ENCODE measurements at places on chromosomes 7 and 10.

GRCh38 chr10:100569687-100570481, 34.1 kb downstream of the HIF1AN start:
- DNase-seq: no peak

GRCh38 chr10:86648704-86649427, 5.5 kb upstream of the OPN4 start:
- DNase-seq: peak; percentile 60

GRCh38 chr10:119233821-119234220, 26.4 kb downstream of the GRK5 start:
- peak; percentile 71 for DNase-seq

- DNase-seq: peak; percentile 66
Measured at GRCh38 chr7:92763636-92764423, 72.5 kb downstream of the CDK6 start.

DNA sequence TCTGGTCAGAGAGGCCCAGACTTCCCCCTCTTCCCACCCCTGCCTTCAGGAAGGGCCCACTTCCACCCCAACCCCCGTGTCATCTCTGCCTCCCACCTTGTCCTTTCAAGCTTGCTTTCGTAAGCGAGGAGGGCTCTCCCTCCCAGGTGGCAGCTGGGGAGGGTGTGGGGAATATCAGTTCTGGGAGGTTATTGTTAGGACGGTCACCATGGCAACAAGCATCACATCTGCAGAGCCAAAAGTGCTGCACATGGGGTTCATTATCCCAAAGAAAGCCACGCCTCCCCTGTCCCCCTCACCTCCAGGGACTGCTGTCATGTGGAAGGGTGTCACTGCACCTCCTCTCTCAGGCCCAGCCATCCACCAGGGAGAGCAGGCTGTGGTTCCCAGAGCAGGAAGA, 2.6 kb upstream of the CAMK2B start:
- DNase-seq: no peak

DNA sequence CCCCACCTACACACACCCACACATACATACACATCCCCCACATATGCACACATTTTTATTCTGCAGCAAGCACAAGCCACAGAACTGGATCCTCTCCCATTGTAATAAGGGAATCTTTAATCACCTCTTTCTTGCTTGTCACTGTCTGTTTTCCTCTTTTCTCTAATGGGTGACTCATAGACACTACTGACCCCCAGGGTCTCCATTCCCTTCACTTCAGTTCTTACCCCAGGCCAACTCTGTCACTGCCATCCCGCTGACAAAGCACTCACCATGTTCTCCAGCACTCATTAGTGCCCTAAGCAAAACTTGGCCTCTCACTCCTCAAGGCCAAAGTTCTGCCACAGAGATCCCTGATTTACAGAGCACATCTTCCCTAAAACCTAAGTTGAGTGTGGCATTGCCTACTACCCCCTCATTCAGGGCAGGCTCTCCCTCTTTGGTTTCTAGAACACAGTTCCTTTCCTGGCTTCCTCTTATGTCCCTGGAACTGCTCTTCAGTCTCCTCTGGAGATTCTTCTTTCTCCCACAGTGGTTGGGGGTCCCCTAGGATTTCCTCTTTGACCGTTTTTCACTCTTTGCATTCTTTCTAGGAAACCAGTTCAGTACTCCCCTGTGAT, 39.6 kb upstream of the INHBA start:
- DNase-seq: no peak

DNA sequence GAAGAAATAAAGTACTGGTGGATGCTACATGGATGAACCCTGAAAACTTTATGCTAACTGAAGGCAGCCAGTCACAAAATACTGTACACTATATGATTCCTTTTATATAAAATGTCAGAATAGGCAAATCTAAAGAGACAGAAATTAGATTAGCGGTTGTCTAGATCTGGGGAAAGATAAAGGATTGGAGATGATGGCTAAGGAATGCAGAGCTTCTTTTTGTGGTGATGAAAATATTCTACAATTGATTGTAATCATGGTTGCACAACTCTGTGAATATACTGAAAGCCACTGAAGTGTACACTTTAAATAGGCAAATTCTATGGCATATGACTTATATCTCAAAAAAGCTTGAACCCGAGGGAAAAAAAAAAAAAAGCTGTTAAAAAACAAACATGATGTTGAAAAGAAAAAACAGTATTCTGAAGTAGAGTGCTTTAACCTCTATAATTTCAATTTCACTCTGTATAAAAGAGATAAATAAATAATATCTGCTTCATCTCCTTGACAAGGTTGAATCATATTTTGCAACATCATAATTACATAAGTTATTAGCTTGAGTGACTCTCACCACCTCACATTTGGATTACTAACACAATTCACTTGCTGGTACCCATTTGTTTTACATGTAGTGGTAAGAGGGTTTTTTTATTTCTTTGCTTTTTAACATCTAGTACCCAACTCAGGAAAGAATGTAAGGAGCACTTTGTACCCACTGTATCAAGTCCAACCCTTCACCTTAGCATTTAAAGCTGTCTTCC, 2.8 kb upstream of the GNAI1 start:
- DNase-seq: peak; percentile 65

- DNase-seq: no peak
Measured at GRCh38 chr7:31772211-31772610, 85.2 kb downstream of the PPP1R17 start.

GRCh38 chr10:29761916-29762315, 127.1 kb upstream of the SVIL start:
- DNase-seq: no peak

DNA sequence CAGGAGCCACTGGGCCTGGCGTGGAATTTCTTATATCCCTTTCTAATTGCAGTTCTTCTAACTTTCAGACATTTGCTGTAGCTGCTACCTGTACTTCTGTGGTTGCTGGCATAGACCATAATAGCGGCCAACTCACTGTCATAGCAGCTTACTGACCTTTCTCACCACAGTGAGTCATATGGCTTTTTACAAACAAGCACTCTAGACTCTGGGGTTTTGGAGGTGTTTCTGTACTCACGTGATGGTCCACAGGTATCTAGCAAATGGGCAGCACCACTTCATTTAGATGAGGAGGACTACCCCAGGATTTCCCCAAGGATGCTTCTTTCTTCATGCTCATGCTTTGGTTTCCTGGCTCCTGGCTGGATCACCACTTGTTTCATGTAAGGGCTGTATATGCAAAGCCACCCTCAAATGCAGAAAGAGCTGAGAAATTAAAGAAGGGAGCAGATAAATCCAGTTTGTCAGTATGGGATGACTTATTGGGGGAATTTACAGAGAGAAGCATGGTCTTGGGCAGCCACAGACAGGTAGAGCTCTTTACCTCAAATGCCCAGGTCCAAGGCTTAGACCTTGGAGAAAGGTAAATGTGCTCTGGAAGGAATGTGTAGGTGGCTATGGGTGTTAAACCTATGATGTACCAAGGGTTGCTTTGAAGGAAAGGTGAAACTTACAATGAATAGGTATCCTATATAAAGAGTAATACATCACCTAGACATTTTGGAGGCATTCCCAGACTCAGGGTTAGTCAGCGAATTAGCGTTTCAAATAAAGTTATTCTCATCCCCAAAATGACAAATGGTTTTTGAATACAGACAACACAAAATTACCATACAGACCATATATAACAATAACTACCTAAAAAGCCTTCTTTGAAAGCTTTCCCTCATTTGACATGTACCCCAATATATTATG, 15.9 kb upstream of the SLC25A16 start:
- DNase-seq: peak; percentile 80

- DNase-seq: no peak
Measured at GRCh38 chr10:19499291-19499770, 316.9 kb upstream of the PLXDC2 start.

GRCh38 chr7:149859369-149859768, 14.4 kb upstream of the ATP6V0E2 start:
- no peak for DNase-seq

GRCh38 chr10:49090189-49090575, 25.1 kb downstream of the VSTM4 start:
- no peak for DNase-seq

GRCh38 chr7:28155019-28155660, 25.5 kb downstream of the JAZF1 start:
- no peak for DNase-seq

GRCh38 chr10:31974434-31975124, 45.9 kb upstream of the ARHGAP12 start:
- DNase-seq: no peak

GRCh38 chr10:109895095-109895818, 28.1 kb downstream of the XPNPEP1 start:
- peak; percentile 35 for DNase-seq
